ENCODE measurements at places on chromosomes 7 and 10.

- DNase-seq = no peak
These were observed 22.3 kb downstream of the CYP2W1 start for GRCh38 chr7:1005303-1005702.

GRCh38 chr7:90347759-90348158, 1.2 kb downstream of the GTPBP10 start:
- no peak for DNase-seq

DNA sequence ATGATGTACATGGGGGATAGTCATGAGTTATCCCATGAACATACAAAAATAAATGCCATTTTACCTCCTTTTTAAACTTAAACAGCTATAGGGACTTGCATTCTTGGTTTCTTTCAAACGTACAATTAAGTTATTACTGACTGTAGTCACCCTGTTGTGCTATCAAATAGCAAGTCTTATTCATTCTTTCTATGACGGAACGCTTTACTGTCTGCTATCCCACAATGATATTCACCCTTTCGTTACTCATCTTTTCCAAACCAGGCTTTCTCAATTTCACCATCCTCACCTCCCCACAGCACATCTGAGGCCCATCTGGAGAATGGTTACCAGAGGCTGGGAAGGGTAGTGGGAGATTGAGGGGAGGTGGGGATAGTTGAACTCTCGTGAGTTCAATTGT, 218.8 kb downstream of the PHF14 start:
- no peak for DNase-seq

- no peak for DNase-seq
These were observed 2.4 kb downstream of the PURB start for GRCh38 chr7:44882899-44883298.
